ENCODE measurements at places on chromosomes 7 and 10. TPM values are rescaled to one million over a fixed set of nuclear protein-coding genes. Genes with fewer than 3 reads are reported as not detected.

Gene FGFR2
- 0.19 TPM for total RNA-seq

Gene MOGAT3
- not detected for total RNA-seq

Gene SSC4D
- total RNA-seq = 1.3 TPM

Gene FAS
- total RNA-seq = 28.6 TPM

Gene SEMA3E
- 1.8 TPM for total RNA-seq

Gene TMEM176A
- not detected for total RNA-seq

Gene ALDH18A1
- total RNA-seq = 45.7 TPM
